NCI-H187 treated with DMSO at 0.1 percent for 48 hours (cell line): ENCODE measurements at places on chromosomes 13 and 19.

DNA sequence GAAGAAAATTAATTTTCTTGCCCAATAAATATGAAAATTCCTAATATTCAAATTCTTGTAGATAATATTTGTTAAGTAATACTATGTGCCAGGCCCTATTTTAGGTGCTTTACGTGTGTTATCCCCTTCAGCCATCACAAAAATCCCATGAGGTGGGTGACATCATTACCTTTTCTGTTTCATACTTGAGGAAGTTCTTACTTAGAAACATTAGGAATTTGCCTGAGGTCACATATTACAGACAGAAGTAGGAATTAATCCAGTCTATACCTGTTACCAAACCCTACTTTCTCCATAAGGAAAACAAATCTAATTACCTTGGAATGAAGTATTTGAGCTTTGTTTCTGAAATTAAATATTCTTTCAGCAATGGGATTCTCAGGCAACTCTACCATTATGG, 336.1 kb downstream of the GPC6 start:
- DNase-seq: no peak

- no peak for DNase-seq
Measured at GRCh38 chr13:68929075-68929745, 1178.4 kb upstream of the ATXN8OS start.

DNA sequence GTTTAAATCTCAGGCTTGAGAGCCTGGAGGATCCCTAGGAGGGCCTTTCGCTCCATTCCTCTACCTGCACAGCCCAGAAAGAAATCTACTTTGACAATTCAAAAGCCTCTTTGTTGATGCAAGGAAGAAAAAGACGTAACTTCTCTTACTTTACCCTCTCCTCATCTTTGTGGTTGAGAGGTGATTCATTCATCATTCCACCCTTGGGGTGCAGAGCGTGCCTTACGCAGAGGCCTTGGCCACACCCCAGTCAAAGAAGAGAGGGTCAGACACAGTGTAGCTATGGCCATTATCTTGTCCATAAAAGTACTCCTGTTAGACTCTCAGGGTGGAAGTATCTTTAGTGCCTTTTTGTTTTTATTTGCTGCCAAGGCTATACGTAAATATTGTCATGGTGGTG, 184.0 kb downstream of the IRS2 start:
- DNase-seq: no peak

- DNase-seq: no peak
Measured at GRCh38 chr19:55373993-55374757, 2.5 kb upstream of the TMEM190 start.

DNA sequence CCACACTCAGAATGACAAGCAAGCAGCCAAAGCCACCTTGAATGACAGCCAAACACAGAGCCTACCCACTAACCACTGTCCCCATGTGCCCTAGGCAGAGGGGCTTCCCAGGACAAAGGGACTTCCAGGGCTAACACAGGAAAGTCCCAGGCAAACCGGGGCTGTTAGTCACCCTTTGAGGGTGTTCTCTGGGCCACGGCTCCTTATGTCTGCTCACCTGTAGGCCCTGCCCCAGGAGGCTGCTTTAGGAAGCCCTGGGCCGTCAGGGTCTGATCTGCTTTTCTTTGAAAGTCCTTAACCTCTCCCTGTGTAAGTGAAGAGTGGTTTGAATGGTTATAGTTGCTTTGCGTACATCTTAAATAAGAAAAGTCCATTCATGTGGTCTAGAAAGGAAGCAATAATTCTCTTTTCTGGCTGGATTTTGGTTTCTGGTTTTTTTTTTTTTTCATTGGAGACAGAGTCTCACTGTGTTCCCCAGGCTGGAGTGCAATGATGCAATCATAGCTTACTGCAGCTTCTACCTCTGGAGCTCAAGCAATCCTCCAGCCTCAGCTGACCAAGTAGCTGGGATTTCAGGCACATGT, 161.4 kb downstream of the EFNB2 start:
- DNase-seq: no peak

DNA sequence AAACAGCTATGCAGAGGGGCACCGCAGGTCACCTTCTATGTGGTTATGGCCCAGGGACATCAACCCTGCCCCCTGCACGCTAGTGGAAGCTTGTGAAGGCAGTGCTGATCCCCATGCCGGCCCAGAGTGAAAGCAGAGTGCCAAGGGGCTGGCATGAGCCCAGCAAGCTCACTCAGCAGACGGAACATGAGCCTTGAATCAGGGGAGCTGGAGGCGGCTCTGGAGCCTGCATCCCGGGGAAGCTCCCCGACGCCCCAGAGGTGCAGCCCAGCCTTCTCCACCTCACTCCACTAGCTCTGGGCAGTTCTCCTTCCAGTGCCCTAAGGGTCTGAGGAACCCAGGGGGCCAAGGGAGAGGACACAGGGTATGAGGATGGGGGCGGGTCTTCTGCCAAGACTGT, 19.0 kb upstream of the ISYNA1 start:
- DNase-seq: no peak

DNA sequence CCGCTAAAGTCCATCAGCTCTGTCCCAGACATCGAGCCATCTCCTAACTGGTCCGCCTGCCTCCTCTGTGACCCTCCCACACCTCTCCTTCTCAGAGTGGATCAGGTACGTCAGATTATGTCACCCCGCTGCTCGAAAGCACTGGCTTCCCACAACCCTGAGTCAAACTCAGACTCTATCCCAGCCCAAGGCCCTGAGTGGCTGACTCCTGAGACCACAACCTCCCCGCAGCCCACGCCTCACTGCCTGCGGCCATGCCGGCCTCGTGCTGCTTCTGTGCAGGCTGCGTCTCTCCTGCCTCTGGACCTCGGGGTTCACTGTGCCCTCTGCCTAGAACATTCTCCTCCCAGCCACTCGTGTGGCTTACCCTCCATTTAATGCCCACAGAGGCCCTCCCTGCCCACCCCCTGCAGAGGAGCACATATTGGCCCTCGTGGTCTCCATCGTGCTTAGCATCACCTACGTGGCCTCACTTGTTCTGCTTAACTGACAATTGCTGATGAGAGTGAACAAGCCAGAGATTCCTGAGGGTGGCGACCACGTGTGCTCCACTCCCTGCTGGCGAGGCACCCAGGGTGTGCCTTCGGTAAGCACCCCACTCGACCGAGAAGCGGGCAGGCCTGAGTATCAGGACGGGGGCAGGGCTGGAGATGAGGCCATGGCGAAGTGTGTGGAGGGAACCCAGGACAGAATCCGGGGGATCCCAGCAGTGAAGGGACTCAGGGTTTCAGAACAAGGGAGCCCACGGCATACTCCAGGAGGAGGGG, 13.5 kb upstream of the FKRP start:
- no peak for DNase-seq

DNA sequence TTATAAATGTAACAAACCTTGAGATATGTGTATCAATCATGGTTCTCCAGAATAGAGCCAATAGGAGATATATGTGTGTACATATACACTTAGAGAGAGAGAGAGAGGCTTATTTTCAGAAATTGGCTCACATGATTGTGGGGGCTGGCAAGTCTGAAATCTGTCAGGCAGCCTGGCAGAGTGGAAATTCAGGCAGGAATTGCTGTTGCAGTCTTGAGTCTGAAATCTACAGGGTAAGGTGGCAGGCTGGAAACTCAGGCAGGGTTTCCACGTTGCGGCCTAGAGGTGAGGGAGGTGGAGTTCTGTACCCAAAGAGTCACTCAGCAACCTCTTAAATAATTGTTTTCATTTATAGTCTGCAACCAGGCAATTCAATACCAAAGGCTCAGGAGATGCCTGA, 218.4 kb downstream of the B3GLCT start:
- no peak for DNase-seq

GRCh38 chr19:4016903-4017638, 9.5 kb downstream of the PIAS4 start:
- DNase-seq: no peak

DNA sequence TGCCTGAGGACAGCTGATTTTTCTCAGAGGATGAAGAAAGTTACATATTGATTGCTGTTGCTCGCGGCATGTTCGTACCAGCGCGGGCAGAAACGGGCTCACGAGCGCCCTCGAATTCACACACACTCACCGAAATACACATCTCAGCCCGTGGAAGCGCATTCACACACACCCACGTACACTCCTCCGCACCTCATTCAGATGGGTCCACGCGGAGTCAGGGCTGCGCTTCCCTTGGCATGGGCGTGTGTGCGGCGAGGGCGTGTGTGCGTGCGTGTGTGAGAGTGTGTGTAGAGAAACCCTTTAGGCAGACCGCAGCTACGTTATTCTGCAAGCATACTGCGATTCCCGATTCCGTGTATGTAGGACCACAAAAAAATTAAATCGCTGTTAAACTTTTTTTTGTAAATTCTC, 2.1 kb upstream of the PCDH17 start:
- no peak for DNase-seq

- no peak for DNase-seq
Measured at GRCh38 chr13:112450904-112451240, 74.7 kb downstream of the SPACA7 start.

GRCh38 chr19:42028304-42029216, 34.5 kb upstream of the ATP1A3 start:
- DNase-seq: no peak

- DNase-seq: no peak
Measured at GRCh38 chr13:105058517-105058916, 1476.9 kb downstream of the EFNB2 start.

GRCh38 chr13:23979361-23980159, 82.3 kb upstream of the C1QTNF9B start:
- no peak for DNase-seq

GRCh38 chr19:10195199-10195519, 406 bp upstream of the DNMT1 start:
- DNase-seq: no peak

GRCh38 chr13:106517109-106517847, 18.2 kb downstream of the EFNB2 start:
- no peak for DNase-seq

GRCh38 chr19:58325311-58326022, 1.3 kb upstream of the ZSCAN22 start:
- no peak for DNase-seq

DNA sequence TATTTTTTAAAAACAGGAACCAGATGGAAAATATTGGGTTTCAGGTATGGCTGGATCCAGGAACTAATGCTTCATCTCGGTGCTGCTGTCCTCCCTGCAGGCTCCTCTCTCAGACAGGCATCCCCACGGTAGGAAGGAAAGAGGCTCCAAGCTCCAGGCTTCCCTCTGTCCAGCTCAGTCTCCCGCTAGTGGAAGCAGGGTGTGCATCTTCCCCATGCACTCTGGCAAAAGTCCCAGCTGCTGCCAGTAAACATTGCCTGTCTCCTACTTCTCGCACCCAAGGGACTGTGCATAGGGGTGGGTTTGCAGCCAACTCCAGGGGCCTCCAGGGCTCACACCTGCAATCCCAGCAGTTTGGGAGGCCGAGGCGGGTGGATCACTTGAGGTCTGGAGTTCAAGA, 29.2 kb downstream of the IL12RB1 start:
- no peak for DNase-seq

- DNase-seq: no peak
Measured at GRCh38 chr13:37277435-37278144, 172.1 kb upstream of the CSNK1A1L start.

GRCh38 chr19:43625918-43626579, 6.6 kb upstream of the ZNF428 start:
- no peak for DNase-seq

DNA sequence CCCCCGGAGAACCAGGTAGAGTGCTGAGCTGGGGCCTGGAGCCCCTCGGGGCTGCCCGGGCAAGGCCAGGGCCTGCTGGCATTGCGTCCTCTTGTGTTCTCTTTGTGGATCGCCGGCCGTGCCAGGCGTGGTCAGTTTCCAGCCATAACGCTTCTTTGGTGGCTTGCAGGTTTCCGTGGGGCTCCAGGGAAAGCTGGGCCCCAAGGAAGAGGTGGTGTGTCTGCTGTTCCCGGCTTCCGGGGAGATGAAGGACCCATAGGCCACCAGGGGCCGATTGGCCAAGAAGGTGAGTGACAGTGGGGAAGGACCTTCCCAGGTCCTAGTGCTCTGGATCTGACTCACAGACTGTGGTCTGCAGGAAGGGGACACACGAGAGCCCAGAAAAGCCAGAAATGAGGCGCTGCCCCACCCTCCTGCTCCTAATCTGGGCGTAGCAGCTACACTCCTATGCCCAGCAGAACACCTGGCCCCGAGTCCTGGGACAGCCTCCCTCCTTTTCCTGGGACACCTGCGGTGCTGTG, 57.5 kb downstream of the RAB20 start:
- DNase-seq: no peak

DNA sequence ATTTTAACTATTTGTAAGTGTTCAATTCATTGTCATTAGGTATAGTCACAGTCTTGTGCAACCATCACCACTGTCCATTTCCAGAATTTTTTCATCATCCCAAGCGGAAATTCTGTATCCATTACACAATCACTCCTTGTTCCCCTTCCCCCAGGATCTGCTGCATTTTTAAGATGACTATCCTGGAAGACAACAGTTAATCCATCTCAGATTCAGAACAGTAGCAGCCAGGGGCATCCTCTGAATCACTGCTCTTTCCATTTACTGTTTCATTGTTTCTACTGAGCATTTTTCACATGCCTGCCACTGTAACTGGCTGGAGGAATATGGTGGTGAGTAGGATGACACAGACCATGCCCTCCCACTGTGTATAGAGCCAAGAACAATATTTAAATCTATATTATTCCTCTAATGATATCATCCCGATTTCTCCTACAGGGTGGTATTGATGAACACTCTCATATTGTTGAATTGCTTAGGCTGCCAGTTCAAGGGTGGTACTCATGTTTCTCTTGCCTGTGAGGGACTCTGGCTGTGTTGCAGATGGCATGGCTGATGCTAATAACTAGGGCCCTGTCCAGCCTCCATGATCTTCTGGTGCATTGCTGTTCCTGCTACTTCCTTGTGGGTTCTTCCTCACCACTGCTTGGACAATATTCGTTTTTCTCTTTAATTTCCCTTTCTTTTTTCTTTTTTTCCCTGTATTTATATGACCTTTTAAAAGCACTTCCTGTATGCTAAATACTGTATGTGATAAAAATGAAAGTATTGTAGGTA, 59.0 kb downstream of the WDFY2 start:
- no peak for DNase-seq

GRCh38 chr13:108195146-108195545, 20.2 kb downstream of the LIG4 start:
- DNase-seq: no peak

- no peak for DNase-seq
Measured at GRCh38 chr13:41597348-41598041, 140.1 kb downstream of the RGCC start.

DNA sequence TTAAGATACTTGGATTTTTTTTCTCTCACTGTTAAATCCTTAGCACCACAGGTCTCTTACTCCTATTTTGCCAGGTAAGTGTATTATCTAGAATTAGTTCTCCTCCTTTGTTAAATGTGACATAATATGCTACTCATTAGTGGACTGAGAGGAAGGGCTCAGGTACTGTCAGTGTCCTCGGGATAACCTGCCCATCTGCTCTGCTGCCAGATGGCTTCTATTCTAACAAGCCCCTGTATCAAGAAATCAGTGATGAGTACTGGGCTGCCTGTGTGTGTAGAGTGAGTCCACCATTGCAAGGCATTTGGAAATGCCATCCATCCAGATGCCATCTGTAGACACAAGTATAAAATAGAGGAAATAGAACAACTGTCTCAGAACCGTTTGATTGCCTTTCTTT, 209.6 kb downstream of the ATP8A2 start:
- DNase-seq: no peak
